ENCODE measurements at places on chromosomes 7 and 10.

GRCh38 chr7:47227762-47228177 lies 354.1 kb downstream of the TNS3 start:
- DNase-seq: no peak

DNA sequence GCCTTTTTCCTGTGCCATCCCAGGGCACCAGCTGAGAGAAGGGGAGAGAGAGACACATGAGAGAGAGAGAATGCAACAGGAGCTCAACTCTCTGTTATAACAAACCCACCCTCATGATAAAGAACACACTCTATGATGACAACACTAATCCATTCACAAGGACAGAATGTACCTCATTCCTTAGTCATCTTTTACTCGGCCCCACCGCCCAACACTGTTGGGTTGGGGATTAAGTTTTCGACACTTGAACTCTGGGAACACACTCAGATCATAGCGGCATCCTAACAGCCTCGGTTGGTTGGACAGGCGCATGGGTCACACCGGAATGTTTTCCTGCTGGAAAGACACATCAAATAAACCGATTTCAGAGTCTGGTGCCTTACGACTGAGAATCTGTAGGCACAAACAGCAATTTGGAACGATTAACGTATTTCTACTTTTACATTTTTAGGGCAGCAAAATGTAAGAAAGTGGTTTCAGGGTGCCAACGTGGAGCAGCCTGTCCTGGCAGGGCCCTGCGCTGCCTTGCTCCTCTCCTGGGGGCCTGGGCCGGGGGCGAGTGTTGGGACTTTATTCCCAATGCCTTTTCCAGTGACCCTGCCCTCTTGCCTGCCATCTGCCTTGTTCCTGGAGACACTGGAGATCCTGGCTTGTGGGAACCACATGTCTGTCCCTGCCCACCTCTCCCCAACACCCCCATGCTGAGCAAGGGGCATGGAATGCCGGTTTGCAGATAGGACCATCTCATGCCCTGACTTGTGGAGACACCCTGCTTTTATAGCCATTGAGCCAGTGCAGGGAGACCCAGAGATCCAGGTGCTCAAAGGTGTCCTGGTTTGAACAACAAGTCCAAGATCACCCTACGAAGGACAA lies 287.0 kb downstream of the TCERG1L start:
- no peak for DNase-seq

- no peak for DNase-seq
Measured at GRCh38 chr10:8365935-8366911, 311.7 kb downstream of the GATA3 start.

DNA sequence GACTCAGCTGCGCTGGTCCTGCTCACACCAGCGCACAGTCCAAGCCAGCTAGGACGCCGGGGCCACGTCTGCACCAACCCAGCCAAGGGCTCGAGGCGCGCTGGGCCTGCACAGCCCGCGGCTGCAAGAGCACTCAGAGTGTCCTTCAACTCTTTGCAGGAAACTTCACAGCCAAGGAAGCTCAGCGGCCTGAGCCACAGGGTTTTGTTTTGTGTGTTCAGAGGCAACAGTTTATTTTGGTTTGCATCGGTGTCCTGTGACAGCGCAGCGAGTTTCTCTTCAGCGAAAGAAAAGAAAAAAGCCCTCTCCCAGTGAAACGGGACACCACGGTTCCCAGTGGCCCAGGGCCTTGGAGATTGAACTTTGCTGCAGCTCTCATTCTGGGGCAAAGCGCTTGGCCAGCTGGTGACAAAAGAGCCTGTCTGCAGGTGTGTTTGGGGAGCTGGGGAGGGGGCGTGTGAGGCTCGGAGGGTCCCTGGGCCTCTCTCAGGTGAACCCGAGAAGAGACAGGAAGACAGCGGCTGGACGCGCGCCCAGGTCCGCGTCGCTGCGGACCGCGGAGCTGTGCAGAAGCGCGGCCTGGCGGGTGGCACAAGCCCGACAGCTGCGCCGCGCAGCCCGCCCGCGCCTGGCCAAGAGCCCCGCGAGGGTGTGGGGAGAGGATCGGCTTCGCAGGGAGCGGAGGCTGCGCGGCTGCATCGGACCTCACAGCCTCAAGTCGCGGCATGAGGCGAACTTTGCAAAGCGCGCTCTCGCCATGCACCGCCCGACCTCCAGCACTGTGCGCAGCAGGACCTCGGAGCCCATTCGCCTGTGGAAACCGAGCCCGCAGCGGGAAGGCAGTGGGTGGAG lies 922 bp downstream of the CXCL12 start:
- DNase-seq: peak; percentile 22

- peak; percentile 80 for DNase-seq
Measured at GRCh38 chr10:102773986-102774385, 30.2 kb downstream of the WBP1L start.

DNA sequence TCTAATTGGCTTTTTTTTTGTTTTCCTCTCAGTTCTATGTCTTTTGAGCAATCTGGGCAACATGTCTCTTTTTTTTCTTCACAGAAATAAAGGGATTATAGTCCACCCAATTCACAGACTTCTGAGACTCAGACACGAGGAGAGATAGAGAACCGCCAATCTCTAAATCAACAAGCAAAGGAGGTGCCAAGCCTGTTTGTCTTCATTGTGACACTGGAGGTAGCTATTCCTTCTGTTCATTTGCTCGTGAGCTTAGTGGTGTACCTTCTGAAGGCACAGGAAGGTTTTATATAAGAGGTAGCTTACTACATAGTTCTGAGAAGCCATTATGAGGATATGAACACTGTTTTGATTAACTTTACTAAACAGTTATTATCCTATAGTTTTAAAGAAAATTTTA lies 6.1 kb downstream of the EPHB6 start:
- DNase-seq: no peak

GRCh38 chr7:140683657-140684056 lies 10.9 kb downstream of the ADCK2 start:
- DNase-seq: no peak

GRCh38 chr7:50085344-50085743 lies 7.7 kb downstream of the ZPBP start:
- no peak for DNase-seq

DNA sequence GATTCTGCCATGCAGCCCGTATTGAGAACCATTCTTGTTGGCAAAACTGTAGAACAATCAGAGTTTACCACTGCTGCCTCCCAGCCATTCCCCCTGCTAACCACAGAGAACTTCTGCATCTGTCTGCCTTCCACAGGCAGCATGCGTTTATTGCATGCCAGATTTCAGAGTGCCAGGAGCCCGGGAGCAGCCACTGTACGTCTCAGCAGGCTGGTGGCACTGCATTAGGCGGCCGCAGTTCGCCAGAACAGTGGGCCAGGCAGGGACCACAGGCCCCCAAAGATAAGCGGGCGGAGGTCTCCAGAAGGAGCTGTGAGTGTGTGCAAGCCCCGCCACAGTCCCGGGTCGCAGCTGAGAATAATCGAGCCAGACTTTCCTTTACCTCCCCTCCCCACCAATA lies 31.8 kb downstream of the ZNF467 start:
- no peak for DNase-seq

Measured in dermis microvascular lymphatic vessel endothelial cell (primary cell).